ENCODE measurements at places on chromosomes 6 and 20.

GRCh38 chr6:156519940-156520339 is 257.2 kb upstream of the ARID1B start:
- no peak for DNase-seq

- DNase-seq = no peak
These were observed 9.3 kb downstream of the GFRA4 start for GRCh38 chr20:3653921-3654320.

- DNase-seq = no peak
These were observed 63.9 kb upstream of the PDE10A start for GRCh38 chr6:165726965-165727381.

DNA sequence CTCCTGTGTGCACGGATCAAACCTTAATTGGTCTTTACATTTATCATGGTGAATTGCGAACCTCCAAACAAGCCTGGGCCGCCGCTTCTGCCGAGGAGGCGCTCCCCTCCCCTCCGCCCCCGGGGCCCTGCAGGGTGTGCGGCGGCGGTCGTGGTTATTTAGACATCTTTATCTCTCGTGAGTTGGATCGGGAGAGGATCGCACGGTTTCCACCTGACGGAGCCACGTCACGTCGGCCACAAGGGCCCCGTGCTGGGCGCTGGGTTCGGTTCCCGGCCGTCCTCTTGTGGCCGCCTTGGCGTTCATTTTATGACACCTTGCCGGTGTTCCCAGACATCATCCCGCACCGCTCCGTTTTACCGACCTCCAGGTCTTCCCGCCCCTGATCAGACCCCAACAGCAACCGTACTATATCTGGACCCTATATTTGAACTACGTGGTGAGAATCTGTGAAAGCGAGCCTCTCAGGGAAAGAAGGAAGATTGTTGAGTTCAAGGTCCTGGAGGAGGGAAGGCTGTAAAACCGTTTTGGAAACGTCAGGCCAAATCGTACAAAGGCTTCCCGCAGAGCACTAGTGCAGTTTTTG is 1.3 kb upstream of the CNR1 start:
- no peak for DNase-seq

GRCh38 chr6:34319471-34319885 is 70.7 kb upstream of the SMIM29 start:
- no peak for DNase-seq

GRCh38 chr20:63267691-63268090 is 4.9 kb upstream of the ARFGAP1 start:
- no peak for DNase-seq

GRCh38 chr20:36384022-36384619 is 78.0 kb downstream of the DLGAP4 start:
- DNase-seq = no peak

- DNase-seq = no peak
These were observed 128.5 kb downstream of the HFE start for GRCh38 chr6:26215585-26216358.

GRCh38 chr6:21438237-21438985 is 155.1 kb upstream of the SOX4 start:
- DNase-seq = no peak

All from NCI-H345 (cell line).